ENCODE measurements at places on chromosomes 5 and 9.

- no peak for DNase-seq
These were observed 35.4 kb upstream of the SLC2A8 start for GRCh38 chr9:127361561-127361960.

- no peak for DNase-seq
These were observed 40.0 kb downstream of the PIK3R1 start for GRCh38 chr5:68255305-68256120.

DNA sequence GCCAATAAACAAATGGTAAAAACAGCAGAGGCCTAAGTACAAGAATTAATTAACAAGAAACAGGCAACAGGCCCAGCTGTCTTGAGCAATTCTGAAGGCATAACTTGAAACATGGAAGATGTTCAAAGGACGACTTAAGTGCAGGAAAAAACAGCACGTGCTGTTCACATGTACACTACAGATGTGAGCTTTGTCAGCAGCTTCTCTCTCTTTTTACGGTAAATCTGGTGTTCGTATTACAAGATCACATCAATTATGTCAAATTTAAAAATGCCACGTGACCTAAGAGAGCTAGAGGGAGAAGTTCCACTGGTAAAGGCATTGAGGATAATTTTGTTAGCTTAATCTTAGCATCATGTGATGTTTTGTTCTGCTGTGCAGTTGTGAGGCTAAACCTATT is 281.1 kb downstream of the PSAT1 start:
- DNase-seq: no peak

DNA sequence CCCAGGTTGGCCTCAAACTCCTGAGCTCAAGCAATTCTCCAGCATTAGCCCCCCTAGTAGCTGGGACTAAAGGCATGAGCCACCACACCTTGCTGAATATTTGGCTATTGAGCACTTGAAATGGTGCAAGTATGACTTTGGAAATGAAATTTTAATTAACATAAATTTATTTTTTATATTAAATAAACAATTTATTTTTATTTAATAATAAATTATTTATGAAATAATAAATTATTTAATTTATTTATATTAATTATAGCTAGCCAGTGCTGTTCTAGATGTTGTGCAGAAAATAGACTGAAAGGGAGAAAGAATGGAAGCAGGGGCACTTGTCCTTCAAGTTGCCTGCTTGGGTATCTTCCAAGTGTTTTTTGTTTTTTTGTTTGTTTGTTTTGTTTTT is 40.0 kb upstream of the CTNNA1 start:
- DNase-seq: no peak

DNA sequence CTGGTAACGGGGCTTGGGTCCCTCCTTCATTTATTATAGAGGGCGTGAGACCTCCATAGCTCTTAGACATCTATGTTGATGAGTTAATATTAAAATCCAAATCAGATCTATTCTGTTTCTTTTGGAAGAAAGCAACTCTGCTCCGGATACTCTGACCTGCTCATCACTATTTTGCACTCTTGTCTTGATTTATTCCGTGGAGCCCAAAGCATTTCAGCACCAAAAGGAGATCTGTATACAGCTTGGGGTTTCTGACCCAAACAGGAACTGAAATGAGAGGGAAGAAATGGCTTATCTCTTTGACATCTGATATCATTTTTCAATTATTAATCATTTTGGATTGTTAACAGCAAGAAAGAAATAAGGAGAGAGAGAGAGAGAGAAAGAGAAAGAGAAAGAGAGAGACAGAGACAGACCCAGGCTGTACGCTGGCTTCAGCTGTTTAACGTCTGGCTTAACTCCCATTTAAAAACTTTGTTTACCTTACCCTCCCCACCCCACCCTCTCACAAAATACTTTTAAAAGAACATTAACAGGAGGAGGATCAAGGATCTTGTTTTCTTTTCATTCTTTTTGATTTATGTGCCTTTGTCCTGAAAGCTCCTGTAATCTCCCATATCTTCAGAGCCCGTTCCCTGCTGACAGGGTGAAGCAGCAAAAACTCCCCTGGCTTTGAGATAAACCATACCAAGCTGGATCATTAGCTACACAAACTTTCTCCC is 231.4 kb upstream of the TUT7 start:
- DNase-seq: no peak

GRCh38 chr5:175746851-175747250 is 89.0 kb downstream of the HRH2 start:
- peak; percentile 11 for DNase-seq

DNA sequence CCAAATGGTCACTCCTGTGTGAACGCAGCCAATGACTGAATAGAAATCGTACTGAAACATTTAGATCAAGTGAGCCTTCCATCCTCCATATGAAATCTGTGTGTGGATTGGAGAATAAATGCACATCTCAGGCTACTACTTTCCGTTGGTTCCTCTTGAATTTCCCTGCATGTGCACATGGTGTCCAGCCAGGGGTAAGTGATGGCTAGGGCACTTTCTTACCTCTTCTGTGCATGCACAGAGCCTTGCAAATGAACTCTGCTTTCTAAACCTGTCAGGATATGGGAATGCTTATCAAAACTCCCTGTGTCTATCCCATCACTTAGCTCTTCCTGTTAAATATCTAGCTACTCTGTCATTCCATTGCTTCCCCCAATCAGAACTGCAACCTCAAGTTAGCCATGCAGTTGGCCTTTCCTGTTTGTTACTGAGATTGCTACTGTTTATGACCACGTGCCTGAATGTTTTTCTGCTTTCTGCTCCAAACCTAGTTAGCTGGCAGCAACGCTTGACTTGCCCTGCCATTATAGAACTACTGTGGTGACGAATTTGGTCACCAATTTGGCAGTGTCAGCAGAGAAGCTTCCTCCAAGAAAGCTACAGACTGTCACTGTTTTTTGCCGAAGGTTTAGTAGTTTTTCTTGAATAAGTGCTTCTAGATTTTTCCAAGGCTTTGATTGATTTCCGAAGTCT is 661.6 kb downstream of the LRRC70 start:
- DNase-seq: no peak

GRCh38 chr5:36481454-36482120 is 124.8 kb upstream of the SLC1A3 start:
- DNase-seq: no peak

DNA sequence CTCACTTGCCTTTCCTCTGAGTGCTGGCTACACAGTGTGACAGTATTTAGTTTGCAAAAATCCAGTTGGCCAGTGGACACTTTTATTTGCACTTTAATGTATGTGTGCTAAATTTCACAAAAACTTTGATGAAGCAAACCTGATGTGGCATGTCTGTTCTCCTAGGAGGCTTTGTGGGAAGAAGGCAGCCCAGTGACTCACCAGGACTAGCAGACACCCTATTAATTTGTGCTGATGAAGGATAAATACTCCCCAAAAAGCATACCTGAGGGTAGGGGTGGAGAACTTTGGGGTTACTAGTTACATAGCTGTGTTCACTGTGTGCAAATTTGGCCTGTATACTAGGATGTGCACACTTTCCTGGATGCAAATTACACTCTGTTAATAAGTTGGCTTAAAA is 39.3 kb upstream of the IPPK start:
- DNase-seq: no peak

DNA sequence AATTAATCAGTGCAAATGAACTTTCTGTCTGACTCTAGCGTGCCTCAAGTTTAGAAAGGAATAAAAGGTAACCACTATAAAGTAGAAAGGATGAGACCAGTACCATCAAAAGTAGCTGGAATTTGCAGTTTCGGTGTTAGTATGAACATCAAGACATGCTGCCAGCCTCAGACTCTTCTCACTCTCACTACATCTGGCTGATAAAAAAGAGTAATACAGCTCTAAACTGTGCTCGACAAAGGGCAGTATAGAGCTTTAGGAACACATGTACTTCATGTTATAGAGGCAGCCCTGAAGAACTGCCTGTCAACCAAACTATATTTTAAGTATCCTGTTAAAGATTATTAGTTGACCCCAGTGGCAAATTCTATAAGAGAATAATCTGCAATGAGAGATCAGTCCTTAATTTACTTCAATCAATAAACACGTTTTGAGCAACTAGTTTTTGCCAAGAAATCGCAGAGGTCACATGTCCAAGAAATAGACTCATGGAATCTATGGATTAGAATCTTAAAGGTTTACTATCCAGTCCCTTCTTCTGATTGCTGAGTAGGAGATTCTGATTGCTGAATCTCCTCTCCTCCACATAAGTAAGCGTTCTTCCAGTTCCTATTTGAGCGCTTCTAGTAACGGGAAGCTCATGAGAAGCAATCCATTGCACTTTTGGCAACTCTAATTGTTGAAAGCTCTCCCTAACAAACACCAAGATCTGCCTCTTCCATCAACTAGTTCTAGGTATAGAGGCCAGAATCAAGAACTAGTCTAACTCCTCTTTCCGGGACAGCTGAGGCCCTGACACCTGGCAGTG is 941 bp downstream of the XPA start:
- DNase-seq: peak; percentile 12

- DNase-seq: no peak
These were observed 832.1 kb upstream of the ZNF608 start for GRCh38 chr5:125578551-125578950.

GRCh38 chr5:176619203-176619568 is 9.2 kb upstream of the GPRIN1 start:
- DNase-seq: peak; percentile 80

DNA sequence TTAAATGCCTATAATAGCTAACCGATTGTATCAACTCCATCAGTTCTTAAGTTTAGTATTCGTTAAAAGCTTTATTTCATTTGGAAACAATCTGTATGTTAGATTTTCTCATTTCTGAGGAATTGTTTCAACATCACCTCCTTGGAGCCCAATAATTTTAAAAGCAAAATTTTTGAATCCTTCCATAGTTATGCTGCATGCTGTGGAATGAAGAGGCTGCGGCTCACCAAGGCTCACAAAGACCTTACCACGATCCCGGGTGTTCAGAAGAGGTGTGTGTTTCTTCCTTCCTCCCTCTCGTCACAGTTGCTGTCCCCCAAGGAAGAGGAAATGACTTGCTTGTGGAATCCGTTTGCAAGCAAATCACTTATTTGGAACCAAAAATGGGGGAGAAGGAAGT is 143.8 kb downstream of the FGF1 start:
- DNase-seq: no peak

GRCh38 chr5:67488885-67489284 is 292.3 kb upstream of the CD180 start:
- no peak for DNase-seq
